NCI-H1048 (cell line): ENCODE measurements at places on chromosomes 6 and 20.

GRCh38 chr6:38452816-38453660 lies 186.7 kb downstream of the BTBD9 start:
- DNase-seq = no peak

DNA sequence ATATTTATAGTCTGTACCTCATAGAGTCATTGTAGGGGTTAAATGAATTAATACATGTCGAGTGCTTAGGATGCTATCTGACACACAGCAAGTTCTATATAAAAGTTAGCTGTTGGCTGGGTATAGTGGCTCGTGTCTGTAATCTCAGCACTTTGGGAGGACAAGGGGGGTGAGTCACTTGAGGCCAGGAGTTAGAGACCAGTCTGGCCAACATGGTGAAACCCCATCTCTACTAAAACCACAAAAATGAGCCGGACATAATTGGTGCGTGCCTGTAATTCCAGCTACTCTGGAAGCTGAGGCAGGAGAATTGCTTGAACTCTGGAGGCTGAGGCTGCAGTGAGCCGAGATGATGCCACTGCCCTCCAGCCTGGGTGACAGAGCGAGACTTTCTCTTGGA lies 222.9 kb downstream of the UBE3D start:
- no peak for DNase-seq

DNA sequence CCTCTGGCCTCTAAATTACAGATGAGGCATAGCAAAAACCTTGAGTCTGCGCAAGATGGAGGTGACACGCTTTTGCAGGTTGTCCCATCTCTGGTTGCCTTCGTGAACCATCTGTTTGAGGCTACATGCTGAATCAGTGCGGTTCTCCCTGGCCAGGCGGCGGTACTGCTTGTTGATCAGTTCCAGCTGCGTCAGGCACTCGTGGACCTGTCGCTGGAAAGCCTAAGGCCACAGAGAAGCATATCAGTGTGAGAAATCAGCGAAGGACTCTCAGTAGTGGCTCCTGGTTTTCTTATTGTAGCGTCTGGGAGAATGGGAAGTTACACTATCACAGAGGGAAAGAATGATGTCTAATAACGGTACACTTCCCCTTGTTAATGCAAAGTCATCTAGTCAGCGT lies 344.4 kb downstream of the ESR1 start:
- no peak for DNase-seq

GRCh38 chr20:24579475-24579874 lies 110.0 kb downstream of the SYNDIG1 start:
- DNase-seq = no peak

- DNase-seq = no peak
Observed at GRCh38 chr6:23728707-23729106, 397.3 kb upstream of the NRSN1 start.

GRCh38 chr6:156974830-156975261 lies 197.7 kb downstream of the ARID1B start:
- no peak for DNase-seq

GRCh38 chr20:38075161-38075998 lies 41.8 kb downstream of the RPRD1B start:
- no peak for DNase-seq

DNA sequence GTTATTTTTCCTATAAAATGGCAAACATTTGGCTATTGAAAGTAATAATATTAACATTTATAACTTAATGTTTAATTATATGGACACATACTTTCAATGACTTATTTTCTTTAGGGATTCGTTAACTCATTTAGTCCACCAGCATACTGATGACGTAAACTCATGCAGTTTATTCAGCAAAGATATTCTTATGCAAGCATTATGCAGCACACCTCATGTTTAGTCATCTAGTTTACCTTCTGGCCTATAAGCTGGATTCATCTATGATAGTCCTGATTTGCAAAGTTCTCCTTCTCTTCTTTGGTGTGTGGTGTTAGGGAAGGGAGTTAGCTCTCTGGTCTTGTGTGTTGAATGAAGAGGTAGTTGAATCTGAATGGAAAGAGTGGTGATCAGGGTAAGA lies 60.0 kb downstream of the OR2J2 start:
- no peak for DNase-seq

- no peak for DNase-seq
Observed at GRCh38 chr6:87099472-87099871, 4.6 kb upstream of the CGA start.

GRCh38 chr20:55067158-55067825 lies 591.9 kb downstream of the DOK5 start:
- DNase-seq = no peak

GRCh38 chr20:3046677-3047462 lies 1.0 kb downstream of the MRPS26 start:
- DNase-seq = peak; percentile 15

DNA sequence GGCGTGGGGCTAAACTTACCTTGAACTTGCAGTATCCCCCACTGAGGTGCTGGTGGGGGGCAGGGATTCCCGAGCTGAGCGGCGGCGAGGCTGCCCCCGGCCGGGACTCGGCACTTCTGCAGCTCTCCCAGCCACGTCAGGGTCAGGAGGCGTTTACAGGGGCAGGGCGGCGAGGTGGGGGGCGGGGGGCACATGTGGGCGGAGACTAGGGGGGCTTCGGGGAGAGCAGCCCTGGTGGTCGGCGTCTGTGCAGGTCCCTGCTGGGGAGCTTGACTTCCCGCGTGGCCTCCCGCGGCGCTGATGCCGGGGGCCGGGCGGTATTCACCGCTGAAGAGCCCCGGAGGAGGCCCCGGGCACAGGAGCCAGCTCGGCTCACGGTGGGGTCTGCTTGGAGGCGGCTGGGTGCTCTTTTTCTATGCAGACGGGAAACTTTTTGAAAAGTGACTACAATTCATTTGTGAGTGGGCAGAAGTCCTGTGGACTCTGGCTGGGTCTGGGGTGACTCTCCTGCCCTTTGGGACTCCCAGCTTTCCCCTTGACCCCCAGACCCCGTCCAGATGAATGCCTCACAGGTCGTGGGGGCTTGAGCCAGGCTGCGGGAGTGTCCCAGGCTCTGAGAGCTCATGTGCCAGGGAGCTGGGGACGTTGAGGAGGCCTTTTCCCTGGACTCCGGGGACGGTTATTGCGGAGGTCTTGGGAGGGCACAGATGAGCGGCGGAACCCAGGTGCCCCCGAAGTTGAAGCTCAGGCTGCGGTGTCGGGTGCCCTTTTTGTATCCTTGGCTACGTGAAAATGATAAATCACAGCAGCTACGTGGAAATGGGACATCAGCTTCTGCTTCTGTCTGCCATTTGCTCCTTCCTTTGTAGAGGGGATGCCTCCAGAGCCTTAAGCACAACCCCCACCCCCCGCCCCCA lies 75.9 kb upstream of the GATA5 start:
- no peak for DNase-seq

DNA sequence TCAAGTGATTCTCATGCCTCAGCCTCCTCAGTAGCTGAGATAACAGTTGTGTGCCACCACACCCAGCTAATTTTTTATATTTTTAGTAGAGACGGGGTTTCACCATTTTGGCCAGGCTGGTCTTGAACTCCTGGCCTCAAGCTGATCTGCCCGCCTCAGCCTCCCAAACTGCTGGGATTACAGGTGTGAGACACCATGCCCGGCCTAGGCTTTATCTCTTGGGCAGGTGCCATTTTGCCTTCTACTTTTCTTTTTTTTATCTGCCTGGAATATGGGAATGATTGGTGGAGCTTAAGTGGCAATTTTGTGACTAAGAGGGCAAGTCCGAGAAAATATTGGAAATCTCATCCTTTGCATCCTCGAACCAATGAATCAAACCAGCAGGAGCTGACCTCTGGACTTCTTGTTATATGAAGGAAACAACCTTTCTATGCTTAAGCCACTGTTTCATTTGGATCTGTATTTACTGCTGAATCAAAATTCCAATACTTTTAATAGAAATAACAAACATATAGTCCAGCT lies 128.9 kb upstream of the ZNF217 start:
- DNase-seq = no peak

- no peak for DNase-seq
Observed at GRCh38 chr20:38110525-38111178, 54.4 kb downstream of the TGM2 start.

DNA sequence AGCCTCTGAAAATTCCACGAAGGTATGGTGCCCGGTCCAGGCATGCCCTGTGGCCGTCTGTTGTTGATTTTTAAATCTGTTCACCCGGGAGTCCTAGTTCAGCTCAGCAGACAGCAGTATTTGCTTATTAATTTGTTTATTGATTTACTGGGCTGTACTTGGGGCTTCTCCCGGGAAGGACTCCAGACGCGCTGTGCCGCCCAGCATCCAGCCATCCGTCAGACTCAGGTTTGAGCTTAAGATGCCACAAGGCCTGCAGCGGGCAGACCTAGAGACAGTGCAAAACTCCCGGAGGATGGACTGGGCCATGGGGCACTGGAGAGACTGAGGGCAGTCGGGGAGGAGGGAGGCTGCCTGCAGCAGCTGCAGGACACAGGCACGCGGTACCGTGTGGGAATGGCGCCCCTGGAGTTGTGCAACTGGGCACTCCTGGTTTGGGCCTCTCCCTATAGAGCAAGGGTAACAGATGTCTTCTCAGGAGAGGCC lies 17.3 kb upstream of the CCDC167 start:
- DNase-seq = no peak

DNA sequence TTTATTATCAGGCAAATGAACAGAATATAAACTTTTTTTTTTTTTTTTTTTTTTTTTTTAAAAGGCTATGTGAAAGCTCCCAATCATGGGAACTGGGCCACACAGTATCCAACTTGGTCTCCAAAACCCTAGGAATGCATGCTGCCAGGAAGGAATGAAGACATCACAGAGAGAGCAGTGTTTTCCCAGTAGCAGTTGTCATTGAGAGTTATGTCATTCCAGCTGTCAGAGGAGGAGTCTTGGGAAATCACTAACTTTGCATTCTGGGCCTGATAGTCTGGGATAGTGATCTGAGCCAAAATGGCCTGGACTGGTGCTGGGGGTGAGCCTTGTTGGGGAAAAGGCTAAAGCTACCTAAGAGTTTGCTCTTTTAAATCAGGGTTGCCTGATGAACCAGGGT lies 231.3 kb upstream of the MAP3K7 start:
- DNase-seq = no peak

DNA sequence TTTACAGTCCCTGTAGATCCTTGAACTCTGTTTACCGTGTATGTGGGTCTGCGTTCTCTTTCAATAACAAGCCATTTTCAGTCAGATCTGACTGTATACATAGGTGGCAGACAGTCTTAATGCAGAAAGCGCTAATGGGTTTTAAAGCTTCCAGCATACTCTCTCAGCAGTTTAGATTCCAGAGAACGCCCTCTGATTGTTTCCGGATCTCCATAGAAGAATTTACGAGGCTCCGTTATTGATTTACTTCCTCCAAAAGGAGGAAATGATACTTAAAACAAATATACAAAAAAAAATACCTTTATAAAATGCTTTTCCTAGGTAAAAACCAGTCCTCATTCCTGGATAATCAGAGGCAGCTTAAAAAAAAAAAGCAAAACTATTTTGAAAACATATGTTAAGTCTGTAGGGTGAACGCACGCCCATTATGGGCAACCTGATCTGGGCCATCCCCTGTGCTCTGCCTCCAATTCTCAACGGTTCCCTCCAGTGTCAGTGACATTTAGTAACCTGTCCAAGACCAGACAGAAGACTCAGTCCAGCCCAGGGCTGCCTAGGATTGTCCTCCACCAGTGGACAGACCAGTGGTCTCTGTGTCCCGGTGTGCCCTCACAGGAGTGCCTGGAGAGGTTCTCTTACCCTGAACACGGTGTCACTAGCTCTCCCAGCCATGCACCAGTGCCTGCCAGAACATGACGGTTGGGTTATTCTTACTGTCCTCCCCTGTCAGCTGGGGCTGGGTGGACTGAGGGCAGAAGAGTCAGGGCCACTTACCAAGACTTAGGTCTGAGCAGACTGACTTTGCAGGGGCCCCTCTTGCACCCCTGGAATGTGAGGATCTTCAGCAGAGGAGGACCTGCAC lies 217.3 kb downstream of the ARID1B start:
- no peak for DNase-seq

GRCh38 chr20:50682065-50682464 lies 9.3 kb downstream of the RIPOR3 start:
- no peak for DNase-seq

- DNase-seq = peak; percentile 64
Observed at GRCh38 chr6:109705258-109705657, 14.2 kb downstream of the FIG4 start.

DNA sequence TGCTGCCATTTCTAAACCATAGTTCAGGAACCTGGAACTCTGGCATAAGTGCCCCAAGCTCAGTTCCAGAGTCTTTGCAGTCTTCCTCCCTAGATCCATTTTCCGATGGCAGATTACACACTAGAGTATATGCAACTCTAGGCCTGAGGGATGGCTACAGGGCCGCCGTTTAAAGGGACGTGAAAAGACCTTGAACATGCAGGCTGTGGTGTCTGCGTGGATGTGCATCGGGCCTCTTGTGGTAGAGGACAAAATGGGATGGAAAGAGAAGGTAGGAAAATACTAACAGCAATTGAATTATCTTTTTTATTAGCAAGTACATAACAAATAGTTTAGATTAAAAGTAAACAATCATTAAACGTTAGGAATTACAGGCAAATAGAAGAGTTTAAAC lies 588.9 kb downstream of the RFPL4B start:
- DNase-seq = no peak

- DNase-seq = no peak
Observed at GRCh38 chr6:24719125-24719971, at the start of gene C6orf62. Gene C6orf62, minus strand, starts transcription at chr6:24719154. Its CDS starts 486 bp downstream, at chr6:24718668.

- DNase-seq = no peak
Observed at GRCh38 chr6:105550955-105551620, 148.2 kb upstream of the PREP start.

DNA sequence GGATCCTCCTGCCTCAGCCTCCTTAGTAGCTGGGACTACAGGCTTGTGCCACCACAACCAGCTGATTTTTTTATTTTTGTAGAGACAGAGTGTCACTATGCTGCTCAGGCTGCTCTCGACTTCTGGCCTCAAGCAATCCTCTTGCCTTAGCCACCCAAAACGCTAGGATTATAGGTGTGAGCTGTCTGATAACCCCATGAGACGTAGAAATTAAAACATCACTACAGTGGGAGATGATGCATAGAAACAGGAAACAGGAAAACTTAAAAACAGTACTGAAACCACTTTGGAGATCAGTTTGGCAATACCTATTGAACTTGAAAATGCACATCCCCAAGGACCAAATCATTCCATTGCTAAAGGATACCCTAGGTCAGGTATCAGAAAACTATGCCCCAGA lies 10.8 kb downstream of the SENP6 start:
- DNase-seq = no peak

- peak; percentile 11 for DNase-seq
Observed at GRCh38 chr6:165439928-165440554, 130.6 kb upstream of the C6orf118 start.

GRCh38 chr6:108739496-108740330 lies 108.5 kb upstream of the ARMC2 start:
- no peak for DNase-seq
